ENCODE measurements at places on chromosomes 7 and 10.

GRCh38 chr7:157703131-157703530 is 366.3 kb downstream of the DNAJB6 start:
- no peak for DNase-seq

DNA sequence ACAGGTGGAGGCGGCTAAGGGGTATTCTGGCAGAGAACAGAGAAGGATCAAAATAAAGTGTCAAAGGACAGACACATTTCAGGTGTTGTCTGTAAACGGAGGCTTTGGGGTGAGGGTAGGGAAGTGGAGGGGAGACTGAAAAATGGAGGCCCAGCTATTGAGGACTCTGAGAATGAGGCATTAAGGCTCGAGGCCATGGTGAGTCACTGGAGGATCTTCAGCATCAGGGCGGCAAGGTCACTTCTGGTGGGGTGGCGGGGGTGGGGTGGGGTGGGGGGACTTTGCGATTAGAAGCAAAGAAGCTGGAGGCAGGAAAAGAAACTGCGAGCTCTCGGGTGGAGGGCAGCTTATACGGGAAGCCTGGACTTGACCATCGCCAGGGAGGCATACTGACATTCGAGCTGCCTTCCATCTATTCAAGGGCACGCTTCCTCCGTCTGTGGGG is 58.4 kb upstream of the PCGF5 start:
- peak; percentile 26 for DNase-seq

DNA sequence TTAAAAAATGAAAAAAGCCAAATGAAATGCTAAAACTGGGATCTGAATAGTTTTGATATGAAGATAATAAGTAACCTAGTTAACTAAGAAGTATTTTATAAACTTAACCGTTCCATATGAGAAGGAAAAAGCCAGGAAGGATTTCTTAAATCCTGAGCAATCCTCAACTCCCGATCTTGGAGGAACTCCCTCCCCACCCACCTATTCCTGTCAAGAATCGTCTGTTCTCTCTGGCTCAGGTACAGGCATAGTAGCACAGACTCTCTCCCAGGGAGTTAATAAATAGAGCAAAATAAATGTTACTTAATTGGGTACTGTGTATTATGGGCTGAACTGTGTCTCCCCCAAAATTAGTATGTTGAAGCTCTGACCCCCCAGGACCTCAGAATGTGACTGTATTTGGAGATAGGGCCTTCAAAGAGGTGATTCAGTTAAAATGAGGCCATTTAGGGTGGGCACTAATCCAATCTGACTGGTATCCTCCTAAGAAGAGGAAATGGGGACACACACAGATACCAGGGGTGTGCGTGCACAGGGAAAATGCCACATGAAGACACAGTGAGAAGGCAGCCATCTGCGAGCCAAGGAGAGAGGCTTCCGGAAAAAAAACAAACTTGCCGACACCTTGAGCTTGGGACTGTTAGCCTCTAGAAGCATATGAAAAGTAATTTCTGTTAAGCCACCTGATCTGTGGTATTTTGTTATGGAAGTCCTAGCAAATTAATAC is 28.7 kb downstream of the PUS7 start:
- no peak for DNase-seq

DNA sequence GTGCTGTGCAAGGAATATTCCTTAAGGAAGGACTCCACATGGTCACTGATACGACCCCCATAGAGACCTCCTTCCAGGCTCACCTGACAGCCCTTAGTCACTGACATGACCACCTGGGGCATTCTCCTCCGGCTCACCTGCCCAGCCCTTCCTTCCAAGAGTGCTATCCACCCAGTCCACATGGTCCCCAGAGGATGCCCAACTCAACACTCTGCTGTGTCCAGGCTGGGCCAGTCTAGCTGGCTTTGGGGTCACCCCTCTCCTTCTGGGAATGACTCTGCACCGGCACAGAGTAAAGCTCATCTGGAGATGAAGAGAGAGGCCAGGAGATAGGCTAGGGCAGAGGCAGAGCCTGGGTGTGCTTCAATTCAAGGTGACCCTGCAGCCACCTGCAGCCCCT is 300.8 kb downstream of the TNS3 start:
- no peak for DNase-seq

DNA sequence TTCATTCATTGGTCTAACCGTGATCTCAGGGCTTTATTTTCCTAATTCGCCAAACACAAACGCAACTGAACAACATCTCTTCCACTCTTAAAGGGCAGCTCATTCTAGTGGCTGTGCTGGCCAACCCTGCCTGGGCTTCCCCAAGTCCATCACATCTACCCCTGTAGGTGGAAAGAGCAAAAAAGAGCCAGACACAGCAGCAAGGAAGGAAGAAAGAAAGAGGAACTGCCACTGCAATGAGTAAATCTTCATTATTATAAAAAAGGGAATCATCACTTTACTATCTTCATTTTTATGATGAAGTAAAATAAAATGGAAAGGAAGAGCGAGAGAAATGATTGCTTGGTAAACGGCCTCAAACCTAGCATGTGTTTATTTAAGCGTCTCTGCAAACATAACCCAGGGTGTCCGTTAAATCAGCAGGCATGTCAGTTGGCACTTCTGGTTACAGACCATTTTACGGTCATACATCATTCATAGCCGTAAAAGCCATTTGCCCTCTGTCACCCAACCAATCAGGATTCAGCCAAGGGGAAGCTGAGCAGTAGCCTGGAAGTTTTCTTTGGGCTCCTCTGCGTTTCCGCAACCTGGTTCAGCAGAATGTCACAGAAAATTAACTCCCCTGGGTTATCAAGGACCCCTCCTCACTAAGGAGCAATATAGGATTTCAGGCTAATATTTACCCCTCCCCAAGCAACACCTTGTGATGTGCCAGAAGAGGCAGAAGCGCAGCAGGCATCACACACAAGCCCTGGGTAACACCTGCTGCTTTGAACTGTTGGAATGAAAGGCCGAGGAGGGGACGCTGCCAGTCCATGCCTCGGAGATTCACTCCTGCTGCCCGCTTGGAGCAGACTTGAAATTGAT is 234.0 kb downstream of the SNX10 start:
- DNase-seq, result no peak

DNA sequence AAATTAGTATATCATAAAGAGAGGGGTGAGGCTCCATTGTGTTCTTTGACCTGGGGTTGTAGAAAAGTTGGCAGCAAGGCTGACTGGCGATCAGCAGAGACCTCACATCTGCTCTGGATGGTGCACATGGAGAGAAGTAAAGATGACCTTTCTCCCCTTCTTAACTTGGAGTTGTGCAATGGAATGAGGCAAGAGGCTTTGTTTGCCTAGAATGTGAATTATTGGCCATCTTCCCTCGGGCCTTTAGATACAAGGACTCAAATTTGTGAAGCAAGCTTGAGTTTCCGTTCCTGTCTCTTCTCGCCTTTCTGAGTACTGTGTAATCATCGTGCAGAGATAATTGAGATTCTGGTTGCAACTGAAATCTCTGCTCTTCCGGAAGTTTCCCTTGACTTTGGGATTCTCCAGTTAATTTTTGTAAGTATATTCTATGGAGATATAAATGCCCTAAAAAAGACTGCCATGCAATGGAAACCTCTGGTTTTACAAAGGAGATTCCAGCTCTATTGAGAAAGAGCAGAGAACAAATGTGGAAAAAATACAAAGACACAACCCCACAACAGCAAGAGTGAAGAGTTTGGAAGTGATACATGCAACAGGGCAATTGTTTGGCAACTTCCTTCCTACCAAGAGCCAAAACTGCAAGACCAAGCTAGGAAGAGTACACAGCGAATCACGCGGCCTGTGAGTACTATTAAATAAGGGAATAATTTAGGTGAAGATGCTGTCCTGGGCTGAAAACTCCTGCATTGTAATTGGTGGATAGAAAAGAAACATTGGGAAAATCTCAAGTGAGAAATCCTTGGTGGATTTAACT is 542.3 kb upstream of the NRP1 start:
- no peak for DNase-seq
